Stomach (tissue), 19 donors: ENCODE measurements at places on chromosomes 5 and 9. TPM values are rescaled to one million over a fixed set of nuclear protein-coding genes. Genes with fewer than 3 reads are reported as not detected.

- DNase-seq, result no peak
Measured at GRCh38 chr9:131319486-131319885, 30.0 kb downstream of the PLPP7 start.

- DNase-seq, result no peak
Measured at GRCh38 chr9:90420768-90421513, 221.7 kb downstream of the DIRAS2 start.

- DNase-seq, result no peak
Measured at GRCh38 chr9:128335914-128336313, 4.4 kb upstream of the SLC27A4 start.

GRCh38 chr9:37209431-37210386 lies 89.3 kb downstream of the ZCCHC7 start:
- no peak for DNase-seq

- no peak for DNase-seq
Measured at GRCh38 chr5:159820692-159821091, 95.6 kb upstream of the ADRA1B start.

DNA sequence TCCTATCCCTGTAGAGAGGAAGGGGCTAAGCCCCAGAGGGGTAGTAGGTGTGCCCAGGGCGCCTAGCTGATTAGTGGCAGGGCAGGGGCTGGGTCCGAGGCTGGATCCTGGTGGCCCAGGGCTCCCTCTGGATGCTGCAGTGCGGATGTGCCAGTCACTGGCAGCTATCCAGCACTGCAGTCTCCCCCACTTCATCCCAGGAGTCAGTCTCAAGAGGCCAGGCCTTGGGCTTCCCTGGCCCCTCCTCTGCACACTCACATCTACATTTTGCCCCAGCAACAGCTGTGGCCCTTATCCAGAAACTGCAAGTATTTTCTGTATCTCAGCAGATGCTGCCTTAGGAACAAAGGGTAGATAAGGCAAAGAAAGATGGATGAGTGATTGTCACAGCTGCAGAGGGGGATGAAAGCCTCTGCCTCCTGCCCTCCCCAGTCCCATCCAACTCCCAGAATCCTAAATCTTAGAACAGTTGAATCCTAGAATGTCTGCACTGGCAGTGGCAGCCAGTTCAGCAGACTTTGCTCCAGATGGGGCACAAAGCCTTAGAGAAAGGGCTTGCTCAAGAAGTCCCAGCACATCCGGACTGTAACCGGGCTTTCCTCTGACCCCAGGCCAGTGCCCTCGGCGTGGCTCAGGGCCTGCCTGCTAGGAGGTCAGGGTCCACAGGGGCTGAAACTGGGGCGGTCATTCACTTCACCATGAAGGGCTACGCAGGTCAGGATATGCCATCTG lies 1.6 kb downstream of the ANXA6 start:
- no peak for DNase-seq

DNA sequence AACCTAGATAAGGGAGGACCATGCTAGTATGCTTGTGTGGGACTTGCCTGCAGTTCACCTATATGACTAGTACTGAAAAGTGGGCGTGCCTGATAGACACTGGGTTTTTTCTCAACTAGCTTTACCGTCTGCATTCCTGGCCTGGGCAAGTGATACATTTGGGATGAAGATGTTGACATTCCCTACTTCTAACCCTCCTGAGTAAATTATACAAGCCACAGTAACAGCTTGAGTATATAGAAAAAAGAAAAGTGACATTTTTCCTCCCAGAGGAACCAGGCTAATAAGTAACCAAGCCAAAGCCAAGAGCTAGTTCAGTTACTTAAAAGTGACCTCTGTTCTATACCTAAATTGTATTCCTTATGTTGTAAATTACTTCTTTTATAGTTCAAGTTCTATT lies 153.8 kb upstream of the CYLC2 start:
- no peak for DNase-seq

GRCh38 chr9:37998881-37999587 lies 70.0 kb downstream of the SHB start:
- no peak for DNase-seq

DNA sequence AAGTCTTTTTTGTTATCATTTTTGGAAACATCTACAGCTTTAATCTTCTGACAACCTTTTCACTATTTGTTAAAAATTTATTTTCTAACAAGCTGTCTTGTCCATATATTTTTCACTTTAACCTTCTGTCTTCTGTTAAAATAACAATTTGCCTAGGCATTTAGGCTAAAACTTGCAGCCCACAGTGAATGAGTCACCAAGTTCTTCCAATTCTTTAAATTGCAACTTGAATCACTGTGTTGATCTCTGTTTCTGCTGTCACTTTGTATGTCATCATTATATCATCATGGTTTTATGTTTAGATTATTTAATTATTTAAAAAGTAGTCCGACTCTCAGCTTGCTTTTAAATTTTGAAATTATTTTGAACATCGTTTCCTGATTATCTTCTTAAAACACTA lies 473.8 kb upstream of the PTPRD start:
- no peak for DNase-seq

GRCh38 chr5:147690595-147690994 lies 91.9 kb downstream of the JAKMIP2 start:
- DNase-seq, result peak; percentile 30

DNA sequence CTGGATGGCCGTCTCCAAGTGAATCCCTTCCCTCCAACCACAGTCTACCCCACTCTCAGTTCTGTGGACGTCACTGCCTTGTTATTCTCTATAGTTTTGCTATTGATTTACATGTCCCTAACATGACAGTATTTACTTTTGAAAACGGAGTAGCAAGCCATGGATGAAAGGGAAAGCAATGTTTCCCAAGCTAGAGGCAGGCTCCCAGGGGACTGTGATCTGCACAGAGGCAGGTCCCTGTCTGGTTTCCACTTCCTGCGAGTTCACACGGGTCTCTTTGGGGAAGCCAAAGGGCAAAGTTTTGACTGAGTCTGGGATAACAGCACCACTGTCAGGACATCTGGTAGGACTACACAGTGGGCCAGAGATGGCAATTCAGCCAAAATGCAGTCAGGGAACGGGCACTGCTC lies 12.7 kb downstream of the C9orf153 start:
- no peak for DNase-seq

DNA sequence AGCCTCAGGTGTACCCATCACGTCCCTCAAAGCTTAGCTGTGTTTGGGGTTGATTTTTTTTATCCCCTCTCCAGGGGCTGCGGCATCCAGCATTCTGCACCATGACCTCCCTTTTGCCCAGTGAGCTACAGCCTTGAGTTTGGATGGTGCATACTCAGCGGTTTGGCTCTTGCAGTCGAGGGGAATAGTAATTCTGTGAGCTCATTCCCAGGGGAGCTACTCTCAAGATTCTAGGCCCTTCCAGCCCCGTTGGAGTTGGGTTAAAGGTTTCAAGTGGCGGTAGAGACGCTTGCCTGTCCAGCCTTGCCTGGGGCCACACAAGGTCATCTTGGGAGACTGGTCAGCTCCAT lies 102.2 kb upstream of the SPRY4 start:
- DNase-seq, result no peak

- DNase-seq, result no peak
Measured at GRCh38 chr5:172172912-172173563, 15.0 kb downstream of the STK10 start.

DNA sequence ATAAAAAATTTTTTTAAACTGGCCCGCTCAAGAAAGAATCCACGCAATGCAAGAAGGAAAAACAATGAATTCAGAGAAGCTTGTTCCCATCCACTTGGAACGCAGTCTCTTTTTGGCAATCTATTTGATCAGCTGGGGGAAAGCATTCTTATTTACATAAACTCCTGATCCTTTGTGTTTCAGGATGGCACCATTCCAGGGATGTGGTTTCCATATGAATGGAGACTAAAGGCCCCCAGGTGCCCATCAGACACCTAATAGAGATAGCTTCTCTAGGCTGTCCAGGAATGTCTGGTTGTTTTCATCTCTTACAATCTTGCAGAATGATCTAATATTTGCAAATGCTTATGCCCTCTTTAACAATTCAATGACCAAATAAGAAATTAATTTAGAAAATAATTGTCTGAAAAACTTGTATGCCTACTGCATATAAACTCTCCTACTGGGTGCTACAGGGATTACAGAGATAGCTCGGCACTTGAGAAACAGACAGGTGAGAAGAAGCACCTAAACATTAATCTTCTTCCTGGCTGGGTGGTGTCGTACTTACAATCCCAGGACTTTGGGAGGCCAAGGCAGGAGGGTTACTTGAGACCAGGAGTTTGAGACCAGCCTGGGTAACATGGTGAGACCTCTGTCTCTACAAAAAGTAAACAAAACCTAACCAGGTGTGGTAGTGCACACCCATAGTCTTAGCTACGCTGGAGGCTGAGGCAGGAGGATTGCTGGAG lies 3.0 kb upstream of the RASGRF2 start:
- no peak for DNase-seq

GRCh38 chr5:107876906-107877305 lies 206.2 kb upstream of the EFNA5 start:
- DNase-seq, result no peak

DNA sequence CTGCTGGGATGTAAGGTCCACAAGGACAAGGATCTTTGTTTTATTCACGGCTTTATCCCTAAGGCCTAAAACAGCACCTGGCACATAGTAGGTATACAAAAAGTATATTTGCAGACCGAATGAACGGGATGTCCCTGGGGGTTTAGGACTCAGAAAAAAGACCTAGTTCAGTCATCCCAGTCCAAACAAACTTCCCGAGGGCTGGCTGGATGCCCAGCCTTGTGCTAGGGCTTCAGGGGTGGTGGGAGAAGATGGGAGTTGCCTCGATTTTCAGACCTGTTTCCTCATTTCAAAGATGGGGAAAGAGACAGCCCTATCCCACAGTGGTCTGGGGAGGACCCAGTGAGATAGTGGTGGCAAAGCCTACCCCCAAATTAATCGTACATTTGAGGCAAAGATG lies 3.0 kb upstream of the PROB1 start:
- DNase-seq, result no peak

GRCh38 chr5:96652769-96653454 lies 9.3 kb upstream of the CAST start:
- no peak for DNase-seq

- peak; percentile 58 for DNase-seq
Measured at GRCh38 chr5:128965011-128965637, at the start of gene SLC27A6. SLC27A6 (plus strand) TSS chr5:128965488; CDS start chr5:128966138, 650 bp downstream.

DNA sequence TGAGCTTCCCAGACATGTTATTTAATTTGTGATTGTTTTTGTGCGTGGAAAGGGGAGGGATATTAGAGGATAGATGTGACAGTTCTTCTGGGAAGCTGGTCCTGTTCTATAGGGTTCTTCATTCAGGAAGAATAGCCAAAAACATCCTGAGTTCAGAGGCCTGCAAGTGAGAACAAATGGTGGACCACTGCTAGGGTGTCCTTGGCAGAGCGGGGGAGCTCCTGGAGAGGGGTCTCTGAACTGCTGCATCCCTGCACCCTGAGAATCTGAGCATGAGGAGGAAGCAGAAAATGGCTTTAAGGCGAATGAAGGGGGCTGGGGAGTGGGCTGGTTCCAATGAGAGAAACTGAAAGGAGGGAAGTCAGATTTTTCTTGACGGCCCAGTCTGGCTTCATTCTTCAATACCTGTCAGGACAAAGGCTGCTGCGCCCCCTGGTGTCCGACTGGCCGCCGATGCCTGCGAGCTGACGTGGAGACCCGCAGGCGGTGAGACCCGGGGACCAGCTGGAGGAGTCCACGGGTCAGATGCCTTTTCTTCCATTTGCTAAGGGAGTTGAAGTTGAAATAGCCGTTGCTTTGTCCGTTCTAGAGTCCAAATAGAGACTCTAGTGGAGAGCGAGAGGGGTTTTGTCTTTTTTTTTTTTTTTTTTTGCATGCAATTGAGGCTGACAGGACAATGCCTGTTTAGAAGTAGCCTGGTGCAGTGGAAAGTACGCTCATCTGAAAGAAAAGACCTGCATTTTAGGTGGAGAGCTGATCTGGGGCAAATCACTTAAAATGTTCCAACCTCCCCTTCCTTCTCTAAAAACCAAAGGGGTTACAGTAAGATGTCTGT lies 39.5 kb upstream of the NFIB start:
- peak; percentile 96 for DNase-seq

DNA sequence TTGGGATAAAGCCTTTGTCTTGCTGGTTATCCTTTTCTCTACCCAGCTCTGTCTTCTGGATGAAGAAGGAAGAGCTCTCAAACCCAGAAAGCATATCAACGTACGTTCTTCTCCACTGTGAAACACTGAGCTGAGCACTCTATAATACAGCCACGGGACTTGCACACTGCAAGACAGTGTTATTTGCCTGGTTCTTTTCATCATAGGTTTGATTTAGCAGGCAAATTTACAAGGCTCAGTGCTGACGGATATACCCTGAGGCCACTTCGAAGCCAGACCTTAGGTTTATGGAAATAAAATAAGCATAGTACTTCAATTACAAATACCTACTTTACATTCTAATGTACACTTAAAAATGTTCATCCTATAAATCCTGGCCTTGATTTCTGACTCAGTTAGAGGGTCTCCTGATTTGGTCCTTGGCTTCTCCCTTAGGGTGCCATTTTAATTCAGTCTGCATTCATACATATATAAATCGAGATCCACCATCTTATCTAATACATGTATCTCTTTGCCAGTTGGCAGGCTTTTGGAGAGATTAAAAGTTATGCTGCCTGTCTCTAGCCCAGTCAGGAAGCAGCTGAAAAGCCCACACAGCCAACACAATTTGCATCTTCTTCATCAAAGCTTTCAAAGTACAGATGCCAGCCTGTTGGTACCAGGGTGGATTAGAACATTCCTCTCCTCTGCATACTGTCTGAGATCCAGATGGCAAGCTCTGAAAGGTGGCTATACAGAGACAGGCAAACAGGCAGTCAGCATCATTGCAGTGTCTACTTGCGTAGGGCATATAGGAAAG lies 194.4 kb downstream of the DEPDC1B start:
- DNase-seq, result no peak

GRCh38 chr9:88741335-88741734 lies 206.4 kb downstream of the NXNL2 start:
- no peak for DNase-seq

DNA sequence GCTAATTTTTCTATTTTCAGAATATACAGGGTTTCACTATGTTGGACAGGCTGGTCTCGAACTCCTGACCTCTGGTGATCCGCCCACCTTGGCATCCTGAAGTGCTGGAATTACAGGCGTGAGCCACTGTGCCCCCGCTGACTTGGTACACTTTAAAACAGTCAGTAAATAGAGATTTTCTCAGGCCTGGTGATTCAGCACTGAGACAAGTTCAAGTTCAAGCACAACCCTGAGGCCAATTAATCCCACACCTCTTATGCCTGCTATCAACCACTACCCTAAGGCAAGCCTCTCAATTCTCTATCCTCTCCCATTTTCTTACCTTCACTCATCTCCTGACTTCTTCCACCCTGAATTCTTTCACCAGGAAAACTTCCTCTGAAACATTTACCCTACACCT lies 18.9 kb downstream of the MUSK start:
- DNase-seq, result no peak

- no peak for DNase-seq
Measured at GRCh38 chr9:91328186-91328585, 33.5 kb downstream of the AUH start.

Gene CYSRT1
- not detected for total RNA-seq

Gene SIL1
- total RNA-seq, result 22.8 TPM

Gene MCC
- total RNA-seq, result 9.3 TPM

Gene REEP2
- not detected for total RNA-seq

Gene DMGDH
- not detected for total RNA-seq

Gene IRX2
- total RNA-seq, result 143 TPM

Gene HACD4
- 11.7 TPM for total RNA-seq

Gene PAPPA
- 0.45 TPM for total RNA-seq

Gene PCDHA6
- total RNA-seq, result not detected

Gene TMEM232
- not detected for total RNA-seq

Gene SH3RF2
- total RNA-seq, result 45.9 TPM
